ENCODE measurements at places on chromosomes 2 and 18. TPM values are rescaled to one million over a fixed set of nuclear protein-coding genes. Genes with fewer than 3 reads are reported as not detected.

MARCHF4 gene
- total RNA-seq = not detected

TSPYL6 gene
- total RNA-seq = not detected

GRCh38 chr2:217225596-217225995, 365.7 kb upstream of the TNP1 start:
- no peak for DNase-seq

- no peak for DNase-seq
Measured at GRCh38 chr18:8856769-8857393, 151.5 kb downstream of the MTCL1 start.

GRCh38 chr2:79585701-79586433, 73.0 kb downstream of the CTNNA2 start:
- no peak for DNase-seq

DNA sequence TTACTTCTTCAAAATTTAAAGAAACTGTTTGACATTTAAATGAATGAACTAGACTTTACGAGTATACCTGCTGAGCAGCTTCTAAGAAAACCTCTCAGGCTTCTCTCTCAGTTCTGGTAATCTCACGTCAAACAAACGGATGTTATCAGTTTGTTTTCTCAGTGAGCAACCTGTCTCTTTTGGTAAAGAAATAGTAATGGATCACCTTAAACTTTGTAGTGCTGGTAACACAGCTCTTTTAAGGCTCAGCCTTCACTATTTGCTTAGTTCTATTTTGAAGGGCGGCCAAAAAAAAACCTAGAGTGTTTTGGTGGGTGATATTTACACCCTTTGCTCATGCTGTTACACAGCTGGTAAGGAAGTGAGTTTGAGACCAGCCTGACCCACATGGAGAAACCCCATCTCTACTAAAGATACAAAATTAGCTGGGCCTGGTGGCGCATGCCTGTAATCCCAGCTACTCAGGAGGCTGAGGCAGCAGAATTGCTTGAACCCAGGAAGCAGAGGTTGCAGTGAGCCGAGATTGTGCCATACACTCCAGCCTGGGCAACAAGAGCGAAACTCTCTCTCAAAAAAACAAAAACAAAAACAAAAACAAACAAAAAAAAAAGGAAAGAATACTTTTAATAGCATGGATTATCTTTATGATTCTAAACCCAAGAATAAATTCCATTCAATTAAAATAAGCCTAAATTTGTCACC, 15.9 kb downstream of the FN1 start:
- no peak for DNase-seq

GRCh38 chr2:31467426-31467825, 52.9 kb upstream of the XDH start:
- DNase-seq = no peak

- no peak for DNase-seq
Measured at GRCh38 chr18:75201282-75202270, 7.4 kb downstream of the PTGR3 start.

- peak; percentile 54 for DNase-seq
Measured at GRCh38 chr2:165793161-165793778, 777 bp downstream of the GALNT3 start.

GRCh38 chr2:120959426-120959825, 223.8 kb downstream of the GLI2 start:
- DNase-seq = peak; percentile 87

All from thyroid gland (tissue), 4 donors.